Stimulated activated memory B cell treated with anti-CD40 and anti-IgM and Interleukin-4, amounts not matched to agents 10 μg/mL and 1 μg/mL and 100 μg/mL, for 72 hours (primary cell): ENCODE measurements at places on chromosomes 1 and 21.

GRCh38 chr1:113453771-113454083, 63.4 kb downstream of the MAGI3 start:
- H3K36me3 ChIP-seq: no peaks in the 10 kb centered on the region
- H3K4me3 ChIP-seq: no peak overlapping the region
- peaks cover 40% of the 10 kb centered on the region for H3K27me3 ChIP-seq
- H3K4me1 ChIP-seq: no peaks in the 10 kb centered on the region
- no peak for ATAC-seq

GRCh38 chr1:178055093-178055492, 38.8 kb upstream of the RASAL2 start:
- no peak overlapping the region for H3K4me3 ChIP-seq
- peaks cover 9% of the 10 kb centered on the region for H3K4me1 ChIP-seq

DNA sequence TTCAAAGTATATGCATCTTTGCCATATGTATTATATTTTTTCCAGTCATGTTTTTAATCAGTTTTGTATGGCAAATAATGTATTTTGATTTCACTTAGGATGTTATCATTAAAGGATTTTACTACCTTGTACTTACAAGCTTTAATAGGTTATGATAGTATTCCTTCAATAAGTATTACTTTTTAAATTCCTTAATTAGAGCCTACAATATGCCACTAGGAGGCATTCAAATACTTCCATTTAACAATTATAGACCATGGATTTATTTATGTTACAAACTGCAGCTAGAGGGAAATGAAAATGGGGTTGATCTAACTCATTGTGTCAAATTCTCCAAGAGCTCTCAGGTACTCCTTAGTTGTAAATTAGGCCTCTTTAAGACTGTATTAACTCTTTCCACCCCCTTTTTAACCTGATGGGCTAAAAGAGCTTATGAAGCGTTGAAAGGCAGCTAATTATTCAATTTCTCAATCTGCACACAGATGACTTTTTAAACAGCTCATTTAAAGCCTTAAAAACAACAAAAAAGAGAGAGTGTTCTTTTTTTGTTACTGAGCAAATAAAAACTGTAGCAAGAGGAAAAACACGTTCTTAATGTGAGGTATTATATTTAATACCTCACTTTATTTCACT, 156.2 kb downstream of the DENND1B start:
- peaks cover 3% of the 10 kb centered on the region for H3K36me3 ChIP-seq
- H3K4me1 ChIP-seq: peaks cover 5% of the 10 kb centered on the region
- ATAC-seq: no peak
- H3K4me3 ChIP-seq: no peak overlapping the region

DNA sequence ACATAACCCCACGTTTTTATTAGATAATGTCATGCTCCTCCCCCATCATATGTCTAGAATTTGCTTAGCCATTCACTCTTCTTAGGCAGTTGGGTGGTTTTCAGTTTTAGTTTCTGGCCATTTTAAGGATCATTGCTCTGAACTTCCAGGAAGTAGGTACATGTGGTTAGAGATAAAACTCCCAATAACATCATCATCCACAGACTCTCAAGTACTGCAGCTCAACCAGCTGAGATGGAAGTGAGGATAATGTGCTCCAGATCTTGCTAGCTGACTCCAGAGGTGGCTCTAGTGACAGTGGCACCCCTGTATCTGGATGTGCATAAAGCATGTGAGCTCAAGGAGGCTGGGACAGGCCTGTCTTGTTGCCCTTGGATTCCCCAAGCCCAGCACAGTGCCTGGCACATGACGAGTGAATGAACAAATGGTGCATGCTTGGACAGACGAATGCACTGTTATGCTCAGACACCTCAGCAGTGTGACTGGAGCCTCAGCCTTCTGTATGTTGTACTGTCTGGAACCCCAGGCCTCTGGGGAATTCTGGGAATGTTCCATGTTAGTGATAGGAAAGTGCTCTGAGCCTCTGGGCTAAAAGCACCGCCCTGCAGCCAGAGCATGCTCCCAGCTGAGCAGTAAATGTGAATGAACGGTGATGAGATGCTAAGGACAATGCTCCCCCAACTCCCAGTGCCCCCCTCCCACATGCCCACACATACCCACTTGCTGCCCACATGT, 16.4 kb upstream of the KCNN3 start:
- peaks cover 4% of the 10 kb centered on the region for H3K4me1 ChIP-seq
- no peaks in the 10 kb centered on the region for H3K27me3 ChIP-seq
- no peak for ATAC-seq
- H3K4me3 ChIP-seq: no peak overlapping the region
- no peaks in the 10 kb centered on the region for H3K36me3 ChIP-seq

DNA sequence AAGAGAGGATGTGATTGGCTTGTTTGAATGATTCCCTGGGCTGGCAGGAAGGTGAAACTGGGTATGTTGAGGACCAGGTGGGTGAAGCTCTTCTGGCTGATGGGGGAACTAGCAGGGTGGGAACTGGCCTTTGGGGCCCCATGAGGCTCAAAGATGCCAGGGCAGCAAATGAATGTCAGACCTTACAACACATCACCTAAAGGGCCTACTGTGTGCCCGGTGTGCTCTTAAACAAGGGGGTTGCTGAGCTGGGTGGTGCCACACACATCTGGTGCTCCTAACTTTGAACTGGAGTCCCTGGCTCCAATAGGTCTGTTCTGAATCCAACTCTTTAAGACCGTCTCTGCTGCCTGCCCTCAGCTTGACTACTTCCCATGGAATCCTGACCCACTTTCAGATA, 21.3 kb upstream of the HTR1D start:
- H3K27me3 ChIP-seq: peaks cover 19% of the 10 kb centered on the region
- ATAC-seq: no peak
- no peaks in the 10 kb centered on the region for H3K36me3 ChIP-seq
- H3K4me3 ChIP-seq: no peak overlapping the region
- H3K4me1 ChIP-seq: no peaks in the 10 kb centered on the region

DNA sequence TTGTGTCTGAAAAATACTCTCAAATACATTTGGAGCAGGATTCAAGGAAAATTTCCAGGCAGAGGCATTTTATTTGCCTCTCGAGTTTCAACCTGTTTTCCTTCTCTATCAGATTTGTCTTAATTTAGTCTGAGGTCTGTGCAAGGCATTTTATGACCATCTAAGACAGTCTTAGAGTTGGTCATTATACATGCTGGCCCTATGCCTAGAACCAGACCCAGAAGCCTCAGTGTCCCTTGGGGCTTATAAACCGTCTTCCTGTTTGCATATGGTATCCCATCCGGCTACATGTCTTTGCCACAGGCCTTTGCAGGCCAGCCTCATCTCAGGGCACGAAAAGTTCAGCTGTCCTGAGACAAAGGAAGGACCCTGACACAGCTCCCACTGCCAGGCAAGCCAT, 346.1 kb downstream of the SIPA1L2 start:
- H3K36me3 ChIP-seq: no peaks in the 10 kb centered on the region
- ATAC-seq: peak; percentile 13
- no peaks in the 10 kb centered on the region for H3K4me1 ChIP-seq
- H3K4me3 ChIP-seq: no peak overlapping the region
- H3K27ac ChIP-seq: no peak overlapping the region

DNA sequence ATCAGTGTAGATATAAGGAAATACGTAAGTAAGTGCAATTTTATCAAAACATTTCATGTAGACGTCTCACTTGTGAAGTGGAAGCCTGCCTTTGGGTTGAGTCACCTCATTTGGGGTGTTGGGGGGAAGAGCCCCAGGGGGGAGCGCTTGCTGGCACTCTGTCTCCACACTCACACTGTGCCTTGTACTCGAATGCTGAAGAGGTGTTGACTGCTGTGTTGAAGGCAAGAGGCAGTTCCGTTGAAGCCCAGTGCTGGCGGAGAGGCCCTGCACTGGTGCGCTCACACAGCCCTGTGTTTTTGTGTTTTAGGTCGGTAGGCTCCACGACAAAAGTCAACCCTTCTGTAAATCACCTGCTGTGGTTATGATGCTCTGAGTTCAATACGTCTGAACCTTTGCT, 131.9 kb upstream of the COL6A1 start:
- H3K4me1 ChIP-seq: peaks cover 7% of the 10 kb centered on the region
- H3K27me3 ChIP-seq: peaks cover 8% of the 10 kb centered on the region
- H3K4me3 ChIP-seq: no peak overlapping the region
- no peak for ATAC-seq

DNA sequence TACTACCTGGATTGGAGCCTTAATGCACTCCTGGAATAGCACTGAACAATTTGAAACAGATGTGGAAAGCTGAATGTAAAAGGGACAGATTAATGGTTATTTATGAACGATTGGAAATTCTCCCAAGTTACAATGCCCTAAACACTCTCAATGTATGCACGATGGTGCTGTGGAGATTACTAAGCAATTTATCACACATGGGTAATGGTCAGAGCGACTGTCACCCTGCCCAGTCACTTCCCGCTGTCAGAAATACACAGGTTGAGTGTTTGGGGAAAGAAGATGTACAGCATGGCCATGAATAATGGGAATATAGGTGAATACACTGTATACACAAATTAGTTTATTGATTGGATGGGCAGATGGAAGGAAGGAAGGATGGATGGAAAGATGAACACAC, 342.4 kb downstream of the VAV3 start:
- no peak overlapping the region for H3K27ac ChIP-seq
- H3K4me3 ChIP-seq: no peak overlapping the region
- no peaks in the 10 kb centered on the region for H3K27me3 ChIP-seq
- no peak for ATAC-seq

DNA sequence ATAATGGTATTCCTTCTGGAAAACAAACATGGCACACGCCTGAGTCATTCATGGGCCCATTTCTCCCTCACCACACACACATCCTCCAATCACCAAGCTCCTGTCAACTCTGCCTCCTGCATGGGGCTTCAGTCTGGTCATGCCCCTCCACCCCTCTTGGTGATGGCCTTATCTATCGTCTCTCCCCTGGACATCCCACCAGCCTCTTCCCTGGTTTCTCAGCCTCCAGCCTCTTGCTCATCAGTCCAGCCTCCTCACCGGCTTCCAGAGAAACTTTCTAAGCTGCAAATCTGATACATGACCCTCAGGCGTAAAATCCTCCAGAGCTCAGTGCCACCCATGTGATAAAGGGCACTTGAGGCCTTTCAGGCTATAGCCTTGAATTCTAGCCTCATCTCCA, 243.9 kb downstream of the FOXD2 start:
- H3K4me3 ChIP-seq: no peak overlapping the region
- peaks cover 54% of the 10 kb centered on the region for H3K27me3 ChIP-seq
- ATAC-seq: no peak
- no peaks in the 10 kb centered on the region for H3K36me3 ChIP-seq
- H3K27ac ChIP-seq: no peak overlapping the region
- no peaks in the 10 kb centered on the region for H3K4me1 ChIP-seq

DNA sequence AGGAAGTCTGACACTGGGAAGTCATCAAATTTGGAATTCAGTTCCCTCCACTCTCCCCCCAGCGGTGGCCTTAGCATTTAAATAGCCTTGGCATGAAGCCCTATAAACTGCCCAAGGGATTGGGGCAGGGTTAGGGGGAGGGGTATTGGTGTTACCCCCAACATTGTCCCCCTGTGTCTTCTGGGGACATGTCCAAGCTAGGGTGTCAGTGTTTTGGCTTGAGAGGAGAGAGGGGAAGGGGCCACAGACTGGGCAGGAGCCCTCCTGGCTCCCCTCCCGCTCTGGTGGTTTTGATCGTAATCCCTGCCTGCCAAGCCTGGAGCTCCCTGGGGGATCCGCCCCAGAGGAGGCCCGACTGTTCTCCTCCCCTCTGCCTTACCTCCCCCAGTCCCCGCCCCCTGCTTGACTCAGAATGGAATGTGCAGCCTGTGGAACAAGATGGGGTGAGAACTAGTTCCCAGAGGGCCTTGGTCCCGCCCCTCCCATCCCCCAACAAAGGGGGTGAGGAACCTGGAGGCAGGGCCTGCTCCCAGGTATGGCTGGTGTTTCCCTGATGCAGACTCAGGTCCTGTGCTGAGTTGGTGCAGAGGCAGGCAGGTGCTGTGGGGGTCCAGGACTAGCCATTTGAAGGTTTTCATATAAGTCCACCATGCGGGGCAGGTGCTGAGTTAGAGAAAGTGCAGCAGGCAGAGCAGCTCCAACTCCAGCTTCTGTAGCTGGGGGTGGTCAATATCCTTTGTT, 7.4 kb downstream of the SOX13 start:
- H3K36me3 ChIP-seq: no peaks in the 10 kb centered on the region
- H3K27me3 ChIP-seq: peaks cover 49% of the 10 kb centered on the region
- H3K4me3 ChIP-seq: no peak overlapping the region

DNA sequence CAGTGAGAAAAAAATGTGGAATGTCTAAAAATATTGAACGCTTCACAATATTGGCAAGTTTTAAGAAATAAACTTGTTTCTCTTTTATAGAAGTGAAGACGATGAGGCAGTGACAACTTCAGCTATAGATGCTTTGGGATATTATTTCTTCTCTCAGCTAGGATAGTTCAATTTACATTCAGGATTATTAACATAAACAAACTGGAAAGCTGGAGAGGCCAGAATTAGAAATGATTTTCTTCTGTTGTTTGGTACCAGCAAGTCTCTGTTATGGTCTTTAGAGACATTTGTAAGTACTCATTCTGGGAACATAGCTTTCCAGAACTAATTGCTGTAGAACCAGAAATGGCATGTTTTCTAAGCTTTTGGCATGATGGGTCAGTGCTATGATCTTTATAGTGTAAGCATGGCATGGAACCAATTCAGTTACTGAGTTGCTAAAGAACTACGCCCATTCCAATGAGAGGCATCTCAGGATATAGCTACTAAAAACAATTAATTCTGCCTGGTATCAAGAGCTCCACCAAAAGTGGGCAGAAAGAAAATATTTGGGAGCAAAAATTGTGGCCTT, 599.5 kb upstream of the B3GALT2 start:
- H3K4me3 ChIP-seq: no peak overlapping the region
- H3K36me3 ChIP-seq: no peaks in the 10 kb centered on the region
- H3K4me1 ChIP-seq: no peaks in the 10 kb centered on the region

GRCh38 chr1:22685591-22686059, 25.0 kb upstream of the EPHB2 start:
- H3K36me3 ChIP-seq: no peaks in the 10 kb centered on the region
- ATAC-seq: no peak
- no peak overlapping the region for H3K4me3 ChIP-seq

DNA sequence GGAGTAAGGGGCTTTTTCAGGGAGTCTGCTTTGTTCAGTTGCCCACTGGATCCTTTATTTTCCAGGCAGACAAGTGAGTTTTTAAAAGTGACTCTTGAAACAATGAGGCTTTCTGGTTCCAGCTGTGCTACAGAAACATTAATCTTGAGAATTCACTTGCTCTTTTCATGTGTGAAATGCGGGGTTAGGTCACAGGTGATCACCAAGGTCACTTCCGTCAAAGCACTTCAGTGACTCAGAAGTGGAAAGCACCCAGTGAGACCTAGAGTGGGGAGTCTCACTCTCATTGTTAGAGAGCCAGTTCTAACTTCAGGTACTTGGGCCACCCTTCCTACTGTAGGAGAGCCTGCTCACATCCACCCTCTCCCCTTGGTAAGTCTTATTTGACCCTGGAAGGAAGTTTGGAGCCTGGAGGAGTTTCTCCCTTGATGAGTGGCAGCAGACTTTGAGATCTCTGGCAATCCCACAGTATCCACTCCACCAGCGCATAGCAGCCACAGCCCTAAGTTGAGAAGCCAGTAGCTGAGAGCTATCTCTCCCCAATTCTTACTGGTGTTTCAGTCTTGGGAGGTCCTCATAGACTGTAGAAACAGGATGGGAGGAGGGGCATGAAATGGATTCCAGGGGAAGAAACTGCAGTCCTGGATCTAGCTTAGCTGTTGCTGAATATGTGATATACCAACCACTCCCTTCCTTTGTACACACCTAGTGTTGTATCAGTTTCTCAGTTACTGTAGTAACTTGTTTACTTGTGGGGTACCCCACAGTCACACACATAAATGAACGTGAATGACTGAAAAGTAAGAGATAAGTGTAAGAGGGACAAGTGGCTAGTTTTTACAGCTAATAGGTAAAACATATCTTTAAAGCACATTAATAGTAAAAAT, 3.1 kb downstream of the TACSTD2 start:
- no peak overlapping the region for H3K4me3 ChIP-seq
- peak; percentile 93 for ATAC-seq
- H3K36me3 ChIP-seq: no peaks in the 10 kb centered on the region
